ENCODE measurements at places on chromosomes 2 and 18. TPM values are rescaled to one million over a fixed set of nuclear protein-coding genes. Genes with fewer than 3 reads are reported as not detected.

The SATB2 gene
- polyA plus RNA-seq: 0.59 TPM

The UGT1A6 gene
- not detected for polyA plus RNA-seq

The DYNAP gene
- not detected for polyA plus RNA-seq

The REEP1 gene
- polyA plus RNA-seq: 15.4 TPM

The ZNF521 gene
- polyA plus RNA-seq: 4.9 TPM

The PROM2 gene
- 0.72 TPM for polyA plus RNA-seq

The SLC16A14 gene
- polyA plus RNA-seq: 0.87 TPM

The POTEI gene
- not detected for polyA plus RNA-seq

The SERPINB4 gene
- not detected for polyA plus RNA-seq

The ANKRD29 gene
- polyA plus RNA-seq: 11.5 TPM

The SERPINB5 gene
- 0.03 TPM for polyA plus RNA-seq

The NPPC gene
- 4.3 TPM for polyA plus RNA-seq
